ENCODE measurements at places on chromosomes 12 and 14.

- DNase-seq, result peak; percentile 54
These were observed 652 bp upstream of the SELPLG start for GRCh38 chr12:108634341-108634751.

DNA sequence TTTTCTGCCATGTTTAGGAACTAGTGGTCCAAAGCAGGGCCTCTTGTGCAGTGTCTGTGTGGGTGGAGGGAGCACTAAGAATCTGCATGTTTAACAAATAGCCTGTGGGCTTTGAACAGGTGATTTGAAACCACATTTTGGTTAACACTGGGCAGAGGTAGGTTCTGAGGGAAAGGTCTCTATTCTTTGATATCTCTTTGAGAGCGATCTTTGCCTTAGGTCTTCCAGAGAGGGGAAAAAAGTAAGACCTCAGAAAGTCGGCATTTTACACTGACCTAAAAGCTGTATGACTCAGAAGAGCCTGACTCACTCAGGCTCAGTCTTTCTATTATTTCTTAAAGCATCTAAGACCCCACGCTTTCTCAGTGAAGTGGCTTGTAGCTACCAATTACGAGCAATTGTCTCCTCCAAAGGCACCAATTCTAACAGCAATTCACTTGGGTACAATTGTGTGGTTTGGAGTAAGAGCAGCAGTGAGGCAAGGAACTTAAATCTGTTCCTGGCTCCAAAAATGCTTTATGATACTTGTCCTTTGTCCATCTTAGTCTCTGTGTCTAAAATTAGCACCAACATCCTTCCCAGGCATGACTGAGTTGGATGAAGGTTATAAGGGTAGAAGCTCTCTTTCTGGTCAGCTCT is 8.8 kb downstream of the EIF2B2 start:
- no peak for DNase-seq

GRCh38 chr14:100748403-100748802 is 21.7 kb downstream of the DLK1 start:
- DNase-seq, result peak; percentile 5

DNA sequence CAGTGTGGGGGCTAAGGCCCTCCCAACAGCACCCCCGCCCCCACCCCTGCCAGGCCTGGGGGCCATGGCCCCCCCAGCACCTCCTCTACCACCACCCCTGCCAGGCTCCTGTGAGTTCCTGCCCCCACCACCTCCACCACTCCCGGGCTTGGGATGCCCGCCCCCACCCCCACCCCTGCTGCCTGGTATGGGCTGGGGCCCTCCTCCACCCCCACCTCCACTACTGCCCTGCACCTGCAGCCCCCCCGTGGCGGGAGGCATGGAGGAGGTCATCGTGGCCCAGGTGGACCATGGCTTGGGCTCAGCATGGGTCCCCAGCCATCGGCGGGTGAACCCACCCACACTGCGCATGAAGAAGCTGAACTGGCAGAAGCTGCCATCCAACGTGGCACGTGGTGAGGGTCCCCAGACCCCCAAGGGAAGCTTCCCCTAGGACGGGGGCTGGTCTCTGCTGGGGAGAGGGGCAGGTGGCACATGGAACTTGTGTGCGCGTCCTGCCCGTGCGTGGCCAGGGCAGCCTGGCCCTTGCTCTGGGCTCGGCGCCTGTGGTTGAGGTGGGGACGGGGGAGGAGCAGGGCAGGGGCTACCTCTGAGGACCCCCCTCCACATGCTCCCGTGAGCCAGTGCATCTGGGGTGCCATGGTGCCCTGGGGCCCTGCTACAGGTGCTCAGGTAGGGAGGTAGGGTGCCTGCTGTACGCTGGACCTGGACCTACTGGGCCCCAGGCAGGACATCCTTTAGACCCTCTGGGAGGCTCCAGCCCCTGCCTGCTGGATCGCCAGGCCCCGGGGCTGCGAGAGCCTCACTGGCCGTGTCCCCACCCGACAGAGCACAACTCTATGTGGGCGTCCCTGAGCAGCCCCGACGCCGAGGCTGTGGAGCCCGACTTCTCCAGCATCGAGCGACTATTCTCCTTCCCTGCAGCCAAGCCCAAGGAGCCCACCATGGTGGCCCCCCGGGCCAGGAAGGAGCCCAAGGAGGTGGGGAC is 16.1 kb upstream of the ADSS1 start:
- DNase-seq, result no peak

GRCh38 chr14:98984719-98985041 is 287.3 kb downstream of the BCL11B start:
- DNase-seq, result no peak

GRCh38 chr12:113318900-113319628 is 15.8 kb downstream of the SLC8B1 start:
- no peak for DNase-seq

DNA sequence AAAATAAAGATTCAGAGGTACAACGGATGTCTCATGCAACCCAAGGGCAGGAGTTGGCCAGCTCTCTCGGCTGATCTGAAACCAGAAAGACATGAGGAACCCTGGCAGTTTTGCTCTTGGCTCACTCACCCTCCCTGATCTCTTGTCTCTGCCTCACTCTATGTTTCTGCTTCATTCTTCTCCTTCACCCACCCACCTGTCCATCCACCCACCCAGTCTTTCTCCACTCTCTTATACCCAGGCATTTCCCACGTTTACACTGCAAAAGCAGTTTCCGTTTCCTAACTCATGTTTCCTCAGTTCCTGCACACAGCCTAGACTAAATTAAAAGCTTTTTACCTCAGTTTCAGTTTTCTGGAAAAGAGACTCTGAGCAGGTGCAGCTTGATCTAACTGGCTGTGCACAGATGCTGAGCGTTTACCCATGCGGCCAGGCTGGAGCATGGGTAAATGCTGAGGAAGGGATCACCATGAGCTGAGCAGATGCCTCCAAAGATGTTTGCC is 157.6 kb downstream of the PRKCH start:
- DNase-seq, result no peak

- DNase-seq, result no peak
These were observed 15.1 kb downstream of the ADIPOR2 start for GRCh38 chr12:1705774-1706631.

DNA sequence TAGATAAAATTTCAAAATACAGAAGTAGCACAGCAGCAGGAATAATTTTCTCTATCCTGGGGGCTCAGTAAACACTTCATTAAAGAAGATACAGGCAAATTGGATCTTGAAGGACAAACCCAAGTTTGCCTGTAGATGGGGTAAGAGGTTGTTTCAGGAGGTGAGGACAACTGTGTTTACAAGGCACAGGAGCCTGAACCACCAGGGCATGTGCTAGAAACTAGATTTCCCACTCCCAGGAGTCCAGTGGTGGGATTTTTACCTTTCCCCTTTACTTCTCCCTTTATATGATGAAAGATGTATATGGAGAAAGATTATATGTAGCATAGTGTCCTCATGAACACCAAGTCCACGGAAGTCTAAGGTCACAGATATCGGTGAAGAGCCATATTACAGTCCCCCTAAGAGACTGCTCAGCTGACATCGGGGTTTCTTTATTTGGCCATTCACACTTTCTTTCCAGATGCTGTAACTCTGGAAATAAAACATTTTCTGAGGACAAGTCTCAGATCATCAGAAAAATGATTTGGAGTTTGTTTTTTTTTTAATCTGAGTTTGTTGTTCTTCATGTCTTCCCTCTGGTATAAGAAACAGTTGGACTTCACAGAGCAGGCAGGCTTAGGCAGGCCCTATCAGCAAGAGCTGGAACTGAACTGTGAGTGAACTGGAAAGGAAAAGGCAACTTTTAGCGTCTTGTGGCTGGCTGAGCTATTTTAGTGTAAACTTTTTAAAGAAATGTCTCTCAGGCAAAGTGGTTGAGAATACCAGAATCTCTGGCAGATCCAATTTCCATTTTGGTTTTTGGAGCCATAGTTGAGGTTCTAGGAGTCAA is 8.0 kb upstream of the EVL start:
- DNase-seq, result no peak

DNA sequence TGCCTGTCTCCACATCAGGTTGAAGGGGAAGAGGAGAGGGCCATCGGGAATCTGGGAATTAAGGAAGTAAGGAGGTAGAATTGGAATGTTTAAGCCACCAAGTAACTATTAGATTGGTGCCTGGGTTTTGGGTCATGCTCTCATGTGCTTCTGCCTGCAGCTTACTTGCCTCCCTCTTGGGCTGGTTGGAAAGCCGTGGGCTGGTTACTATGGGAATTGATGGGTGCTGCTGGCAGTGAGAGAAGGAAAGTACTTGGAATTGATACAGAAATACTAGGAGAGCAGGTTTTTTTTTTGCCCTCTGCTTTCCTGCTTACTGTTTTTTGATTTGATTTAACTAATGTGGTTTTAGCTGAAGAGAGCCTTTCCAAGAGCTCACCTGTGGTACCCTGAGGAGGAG is 493.5 kb upstream of the RGS6 start:
- DNase-seq, result no peak

DNA sequence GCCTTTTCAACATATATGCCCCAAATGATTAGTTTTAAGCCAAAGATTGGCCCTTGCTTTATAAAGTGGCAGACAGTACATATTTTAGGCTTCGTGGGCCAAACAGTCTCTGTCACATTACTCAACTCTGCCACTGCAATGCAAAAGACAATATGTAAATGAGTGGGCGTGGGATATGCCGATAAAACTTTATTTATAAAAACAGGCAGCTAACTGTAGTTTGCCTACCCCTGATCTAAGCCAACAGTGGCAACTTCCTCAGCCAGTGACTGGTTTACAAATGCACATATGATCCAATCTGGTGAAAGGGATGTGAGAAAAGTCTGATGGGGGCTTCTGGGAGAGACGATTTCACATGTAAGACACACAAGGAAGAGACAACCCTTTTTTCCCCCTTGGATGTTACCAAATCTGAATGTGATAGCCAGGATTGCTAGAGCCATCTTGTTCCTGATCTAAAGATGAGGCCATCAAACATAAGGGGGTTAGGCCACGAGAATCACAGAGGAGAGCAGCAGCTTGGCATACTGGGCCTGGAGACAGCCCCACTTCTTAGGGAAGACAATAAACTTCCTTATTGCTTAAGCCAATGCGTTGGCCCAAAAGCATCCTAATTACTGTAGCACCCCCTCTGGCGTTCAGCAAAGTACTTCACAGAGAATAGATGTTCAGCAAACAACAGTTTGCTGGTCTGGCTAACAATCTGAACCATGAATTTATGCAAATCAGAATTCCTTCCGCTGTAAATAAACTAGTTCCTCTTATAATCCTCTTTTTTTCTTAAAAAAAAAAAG is 75.2 kb upstream of the TMCC3 start:
- DNase-seq, result peak; percentile 53

DNA sequence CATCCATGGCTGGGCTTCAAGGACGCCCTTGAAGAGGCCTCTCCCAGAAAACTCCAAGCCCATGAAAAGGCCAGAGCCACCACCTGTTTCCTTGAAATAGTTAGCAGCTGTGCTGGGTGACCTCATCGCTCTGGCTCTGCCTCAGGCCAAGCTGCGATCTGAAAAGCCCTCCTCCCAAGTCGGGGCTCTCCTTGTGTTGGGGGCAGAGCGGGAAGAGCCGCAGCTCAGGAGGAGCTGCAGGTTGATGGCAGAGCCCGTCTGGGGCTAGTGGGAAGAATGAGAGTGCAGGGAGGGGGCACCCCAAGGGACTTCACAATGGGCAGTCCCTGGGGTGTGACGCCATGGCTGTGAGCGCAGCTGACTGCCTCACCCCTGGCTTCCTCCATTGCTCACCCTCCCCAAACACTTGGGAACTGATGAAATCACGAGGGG is 50.0 kb upstream of the STON2 start:
- peak; percentile 63 for DNase-seq

GRCh38 chr14:88245321-88245720 is 77.7 kb downstream of the KCNK10 start:
- no peak for DNase-seq

DNA sequence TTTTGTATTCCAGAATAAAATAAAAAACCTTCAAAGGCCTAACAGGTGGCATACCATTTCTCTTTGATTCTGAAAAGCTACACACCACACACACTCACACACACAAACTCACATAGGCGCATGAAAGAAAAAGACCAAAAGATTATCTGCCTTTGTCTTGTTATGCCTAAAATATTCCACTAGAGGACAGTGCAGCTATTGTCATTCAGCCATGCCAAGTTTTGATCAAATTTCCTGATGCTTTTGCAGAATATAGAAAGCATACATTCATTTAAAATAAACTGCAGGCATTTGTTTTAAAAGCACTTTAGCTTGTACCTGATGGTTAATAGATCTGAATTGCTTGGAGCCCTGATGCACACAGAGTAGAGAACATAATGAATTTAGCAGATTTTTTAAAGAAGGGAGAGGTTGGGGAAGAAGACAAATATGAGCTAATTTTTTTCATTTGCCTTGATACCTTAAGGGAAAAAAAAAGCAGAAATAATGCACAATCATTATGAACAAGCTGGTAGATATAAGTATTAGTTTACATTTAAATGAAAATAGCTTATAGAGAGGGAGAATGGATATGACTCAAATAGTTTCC is 1766.9 kb upstream of the SEL1L start:
- no peak for DNase-seq

DNA sequence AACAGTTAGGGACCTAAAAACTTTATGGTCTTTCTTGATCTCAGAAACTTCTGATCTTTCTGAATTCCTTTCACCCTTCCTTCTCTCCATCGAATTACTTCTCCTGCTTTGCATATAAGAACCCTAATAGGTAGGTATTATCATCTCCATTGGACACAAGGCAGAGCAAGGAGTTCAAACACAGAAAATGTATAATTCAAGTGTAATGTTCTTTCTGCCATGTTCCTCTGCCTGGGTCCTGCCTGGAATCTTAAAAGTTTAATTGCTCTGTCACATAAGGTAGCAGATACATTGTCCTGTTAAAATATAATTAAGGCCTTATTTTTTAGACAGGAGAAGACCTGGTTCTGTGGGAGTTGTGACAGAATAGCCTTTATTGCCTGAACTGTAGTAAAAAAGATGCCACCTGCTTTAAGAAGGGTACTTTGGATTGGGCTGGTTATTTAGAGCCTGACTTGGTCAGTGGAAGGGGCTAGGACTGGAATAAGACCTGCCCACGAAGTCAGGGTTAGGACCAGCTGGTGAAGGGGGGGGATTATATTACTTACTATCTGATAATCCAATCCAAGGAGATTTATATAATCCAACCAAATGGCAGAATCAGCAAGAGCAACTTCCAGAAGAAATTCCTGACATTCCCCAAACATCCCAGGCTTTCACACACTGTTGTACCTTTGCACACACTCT is 10.4 kb downstream of the G2E3 start:
- no peak for DNase-seq

GRCh38 chr14:99327458-99328250 is 55.7 kb upstream of the BCL11B start:
- DNase-seq, result peak; percentile 29

GRCh38 chr12:131901431-131902331 is 7.3 kb downstream of the ULK1 start:
- no peak for DNase-seq

DNA sequence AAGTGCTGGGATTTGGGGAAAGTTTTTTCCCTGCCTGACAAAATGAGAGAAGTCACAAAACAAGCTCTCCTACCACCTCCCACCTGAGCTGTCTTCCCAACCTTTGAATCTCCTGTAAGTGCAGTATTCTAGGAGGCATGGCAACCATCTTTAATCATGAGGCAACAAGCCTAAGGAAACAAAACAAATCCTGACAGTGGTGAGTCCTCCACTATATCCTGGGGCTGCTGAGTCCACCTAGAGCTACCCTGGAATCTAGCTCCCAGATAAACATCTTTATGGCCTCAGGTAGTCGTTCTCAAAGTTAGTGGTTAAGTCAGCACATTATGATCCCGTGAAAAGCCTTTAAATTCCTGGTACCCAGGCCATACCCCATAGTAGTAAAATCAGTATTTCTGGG is 22.3 kb upstream of the ACTN1 start:
- no peak for DNase-seq
